CD4-positive, alpha-beta T cell treated with Interleukin-17A for 4 hours (primary cell): ENCODE measurements at places on chromosomes 2 and 18.

DNA sequence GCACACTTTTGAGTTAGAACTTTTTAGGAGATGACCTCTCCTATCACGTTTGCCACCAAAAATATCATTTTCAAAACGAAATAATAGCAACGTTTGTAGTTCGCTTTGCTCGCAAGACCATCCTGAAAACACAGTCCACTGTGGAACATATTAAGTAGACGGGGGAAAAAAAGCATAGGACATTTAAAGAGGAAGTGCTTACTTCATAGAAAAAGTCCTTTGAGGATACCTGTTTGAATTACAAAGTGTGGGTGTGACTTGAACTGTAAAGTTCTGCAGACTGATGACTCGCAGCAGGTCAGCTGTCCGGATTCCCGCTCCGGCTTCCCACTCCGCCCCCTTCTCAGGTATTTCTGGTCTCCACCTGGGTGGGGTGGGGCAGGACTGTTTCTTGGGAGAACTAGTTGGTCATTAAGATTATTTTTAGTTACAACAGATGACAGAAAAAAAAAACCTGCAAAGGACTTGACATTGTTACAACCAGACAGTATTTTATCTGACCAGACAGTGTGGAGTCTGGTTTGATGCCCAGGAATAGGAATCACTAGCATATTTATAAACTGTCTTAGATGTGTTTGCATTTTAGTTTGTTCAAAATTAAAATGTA is 13.3 kb downstream of the CNOT11 start:
- DNase-seq: no peak

- no peak for DNase-seq
These were observed 30.3 kb downstream of the ASAP2 start for GRCh38 chr2:9236867-9237266.

- DNase-seq: no peak
These were observed 30.9 kb downstream of the RTP5 start for GRCh38 chr2:241900251-241901017.

DNA sequence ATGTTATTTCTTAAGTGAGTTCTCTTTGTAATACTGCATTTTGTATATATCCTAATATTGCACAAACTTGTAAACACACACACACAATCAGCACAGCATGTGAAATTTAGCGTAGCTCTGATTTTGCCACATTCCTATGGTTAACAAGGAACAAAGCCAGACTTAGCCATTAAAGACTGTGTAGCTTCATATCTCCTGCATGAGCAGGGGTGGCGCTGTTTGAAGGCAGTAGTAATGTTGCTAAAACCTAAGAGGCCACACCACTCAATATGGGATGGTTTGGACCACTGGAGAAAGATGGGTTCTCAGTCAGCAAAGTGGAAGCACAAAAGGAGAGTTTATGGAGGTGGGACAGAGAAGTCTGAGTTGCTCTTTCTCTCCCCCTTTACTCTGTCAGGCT is 61.1 kb upstream of the RND3 start:
- no peak for DNase-seq

GRCh38 chr2:240240017-240240734 is 99.7 kb upstream of the OTOS start:
- no peak for DNase-seq

DNA sequence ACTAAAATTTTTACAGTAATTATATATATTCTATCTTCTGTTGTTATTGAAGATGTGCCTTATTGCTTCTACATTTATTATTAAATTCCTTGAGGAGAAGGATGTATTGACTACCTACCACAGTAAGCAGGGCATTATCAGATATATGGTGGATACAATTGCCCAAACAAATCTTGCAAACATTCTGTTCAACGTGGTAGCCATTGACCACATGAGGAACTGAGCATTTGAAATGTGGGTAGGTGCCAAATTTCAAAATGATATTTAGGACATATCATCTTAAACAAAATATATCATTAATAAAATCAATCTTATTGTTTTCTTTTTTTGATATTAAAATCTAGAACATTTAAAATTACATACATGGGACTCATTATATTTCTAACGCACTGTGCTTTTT is 11.1 kb downstream of the SCN3A start:
- DNase-seq: no peak

DNA sequence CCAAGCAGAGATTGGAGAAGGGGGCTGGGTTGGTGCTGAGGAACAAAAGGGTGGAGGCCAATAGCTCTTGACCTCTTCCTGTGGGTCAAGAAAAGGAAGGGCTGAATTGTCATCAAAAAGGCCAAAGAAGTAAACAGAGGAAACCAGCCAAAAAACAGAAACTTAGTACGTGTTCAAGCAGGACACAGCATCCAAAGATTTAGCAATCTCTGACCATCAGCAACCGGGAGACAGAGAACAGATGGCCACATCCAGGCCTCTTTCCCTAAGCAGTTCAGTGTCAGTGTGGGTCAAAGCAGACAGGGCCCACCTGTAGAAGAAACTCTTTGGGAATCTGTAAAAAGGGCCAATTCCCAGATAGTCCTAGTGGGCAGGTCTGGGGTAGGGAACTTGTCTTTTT is 2.9 kb downstream of the DNPEP start:
- no peak for DNase-seq

GRCh38 chr2:217404236-217404760 is 544.4 kb upstream of the TNP1 start:
- DNase-seq: no peak

DNA sequence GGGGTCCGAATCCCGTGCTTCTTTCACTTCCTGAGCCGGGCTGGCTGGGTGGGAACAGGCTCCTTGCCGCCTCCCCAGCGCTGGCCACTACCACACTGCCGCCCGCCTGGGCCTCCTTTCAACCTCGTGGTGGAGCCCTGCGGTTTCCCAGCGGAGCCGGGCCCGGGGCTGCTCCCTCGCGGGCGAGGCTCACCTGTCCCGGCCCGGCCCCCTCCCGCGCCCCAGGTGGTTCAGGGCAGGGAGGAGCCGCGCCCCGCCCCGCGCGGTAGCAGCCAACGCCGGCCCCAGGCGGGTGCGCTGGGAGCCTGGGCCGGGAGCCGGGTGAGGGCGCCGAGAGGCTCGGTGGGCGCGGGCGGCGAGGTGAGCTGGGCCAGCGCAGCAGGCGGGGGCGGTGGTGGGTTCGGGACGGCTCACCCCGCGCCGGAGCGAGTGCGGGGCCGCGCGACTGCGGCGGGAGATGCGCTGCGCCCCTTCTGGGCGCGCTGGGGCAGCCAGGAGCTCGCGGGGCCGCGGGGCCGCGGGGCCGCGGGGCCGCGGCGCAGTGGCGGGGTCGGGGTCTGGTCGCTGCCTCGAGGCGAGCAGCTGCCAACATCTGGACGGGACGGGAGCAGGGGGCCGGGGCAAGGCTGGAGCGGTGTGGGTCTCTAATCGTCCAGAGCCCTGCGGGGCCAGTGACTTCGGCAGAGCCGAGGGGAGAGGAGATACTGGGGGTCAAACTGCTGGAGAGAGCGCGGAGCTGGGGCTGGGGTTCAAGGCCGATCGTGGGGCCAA is at the start of gene LYPD6B:
Gene LYPD6B, plus strand, starts transcription at position 258 of the 771 bp plus-strand sequence. CDS start 92,250 bp downstream, outside the sequence.
- no peak for DNase-seq

DNA sequence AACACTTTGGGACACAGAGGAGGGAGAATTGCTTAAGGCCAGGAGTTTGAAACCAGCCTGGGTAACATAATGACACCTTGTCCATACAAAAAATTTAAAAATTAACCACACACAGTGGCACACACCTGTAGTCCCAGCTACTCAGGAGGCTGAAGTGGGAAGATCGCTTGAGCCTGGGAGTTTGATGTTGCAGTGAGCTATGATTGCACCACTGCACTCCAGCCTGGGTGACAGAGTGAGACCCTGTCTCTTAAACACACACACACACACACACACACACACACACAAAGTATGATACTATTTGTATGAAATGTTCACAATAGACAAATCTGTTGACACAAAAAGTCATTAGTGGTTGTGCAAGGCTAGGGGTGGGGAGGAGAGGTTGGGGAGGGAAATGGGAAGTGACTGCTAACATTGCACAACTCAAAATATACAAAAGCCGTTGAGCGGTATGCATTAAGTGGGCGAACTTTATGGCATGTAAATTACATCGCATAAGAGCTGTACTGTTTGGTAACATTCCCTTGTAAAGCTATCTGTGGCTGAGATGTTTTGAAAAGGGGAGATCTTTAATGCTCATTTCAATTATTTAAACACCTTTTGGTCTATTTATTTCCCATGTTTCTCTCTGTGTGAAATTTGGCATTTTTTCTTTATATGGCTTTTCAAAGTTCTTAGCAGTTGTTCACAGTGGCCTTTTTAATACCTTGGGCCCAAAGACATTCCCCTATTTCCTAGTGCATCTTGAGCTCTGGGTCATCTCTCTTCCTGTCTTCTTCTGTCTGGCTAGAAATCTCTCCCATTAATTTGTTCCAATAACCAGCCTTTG is 58.9 kb upstream of the ZNF516 start:
- no peak for DNase-seq

DNA sequence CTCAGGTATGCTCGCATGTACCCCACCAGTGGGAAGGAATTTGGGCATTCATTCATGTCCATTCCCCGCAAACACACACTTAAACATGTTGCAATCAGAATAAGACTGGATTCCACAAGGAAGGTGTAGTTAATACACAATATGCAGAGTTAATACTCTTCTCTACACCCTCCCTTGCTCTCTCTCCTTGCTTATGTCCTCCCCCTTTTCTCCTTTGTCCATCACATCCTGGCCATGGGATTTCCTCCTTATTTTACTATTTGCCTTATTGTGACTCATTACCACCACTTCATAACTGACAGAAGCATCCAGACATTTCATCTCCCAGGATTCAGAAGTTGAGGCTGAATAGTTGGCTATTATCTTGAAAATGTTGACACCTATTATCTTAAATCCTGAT is 473.8 kb upstream of the SPHKAP start:
- DNase-seq: no peak

- DNase-seq: no peak
These were observed 196.3 kb downstream of the CTIF start for GRCh38 chr18:48735080-48735676.

GRCh38 chr18:27278131-27278530 is 93.0 kb upstream of the CHST9 start:
- DNase-seq: no peak

GRCh38 chr18:63079114-63079513 is 240.5 kb downstream of the BCL2 start:
- DNase-seq: no peak

DNA sequence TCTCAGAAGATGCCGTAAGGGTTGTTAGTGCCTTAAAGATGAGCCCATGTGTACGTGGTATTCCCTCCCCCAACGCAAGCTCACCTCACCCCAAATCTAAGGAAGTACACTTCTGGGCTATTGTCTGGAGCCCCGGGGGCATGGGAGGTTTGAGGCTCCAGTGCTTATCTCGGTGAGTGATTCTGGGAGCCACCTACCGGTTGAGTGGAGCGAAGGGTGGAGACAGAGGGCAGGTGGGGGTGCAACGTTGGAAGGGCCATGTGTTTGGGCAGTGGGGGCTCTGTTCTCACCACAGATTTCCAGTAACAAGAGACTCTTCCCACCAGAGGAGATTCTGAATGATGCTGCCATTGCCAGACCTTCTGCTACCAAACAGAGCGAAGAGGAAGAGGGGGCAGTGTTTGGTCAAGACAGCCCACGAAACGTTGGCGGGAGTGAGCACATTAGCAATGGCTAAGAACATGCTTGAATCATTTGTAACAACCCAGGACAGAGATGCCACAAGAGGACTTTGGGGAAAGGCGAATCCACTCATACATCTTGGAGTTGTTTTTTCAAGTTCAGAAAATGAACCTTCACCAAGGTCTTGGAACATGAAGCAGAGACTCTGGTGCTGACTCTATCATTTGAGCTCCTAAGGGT is 38.7 kb downstream of the TWIST2 start:
- no peak for DNase-seq

- DNase-seq: no peak
These were observed 107.0 kb downstream of the BCL2L11 start for GRCh38 chr2:111227716-111228141.

DNA sequence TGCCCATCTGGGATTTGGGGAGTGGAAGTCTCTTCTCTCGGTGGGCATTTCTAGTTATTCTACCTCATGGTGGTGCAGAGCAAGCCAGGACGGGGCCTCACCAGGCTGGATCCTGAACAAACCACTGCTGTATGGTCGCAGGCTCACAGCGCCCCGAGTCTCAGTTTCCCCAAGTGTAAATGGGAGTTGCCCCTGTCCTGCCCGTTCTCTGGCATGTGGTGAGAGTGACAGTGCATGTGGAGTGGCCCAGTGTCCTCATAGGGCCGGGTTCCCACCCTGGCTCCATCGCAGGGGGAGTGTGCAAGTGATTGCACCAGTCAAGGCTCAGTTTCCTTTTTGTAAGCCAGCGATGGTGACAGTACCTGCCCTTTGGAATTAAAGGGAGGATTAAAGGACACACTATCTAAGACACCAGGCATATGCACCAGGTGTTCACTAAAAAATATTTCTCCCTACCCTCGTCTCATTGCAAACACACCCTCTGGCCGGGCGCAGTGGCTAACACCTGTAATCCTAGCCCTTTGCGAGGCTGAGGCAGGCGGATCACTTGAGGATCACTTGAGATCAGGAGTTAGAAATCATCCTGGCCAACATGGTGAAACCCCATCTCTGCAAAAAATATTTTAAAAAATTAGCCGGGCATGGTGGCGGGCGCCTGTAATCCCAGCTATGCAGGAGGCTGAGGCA is 173.3 kb upstream of the MYCN start:
- no peak for DNase-seq

DNA sequence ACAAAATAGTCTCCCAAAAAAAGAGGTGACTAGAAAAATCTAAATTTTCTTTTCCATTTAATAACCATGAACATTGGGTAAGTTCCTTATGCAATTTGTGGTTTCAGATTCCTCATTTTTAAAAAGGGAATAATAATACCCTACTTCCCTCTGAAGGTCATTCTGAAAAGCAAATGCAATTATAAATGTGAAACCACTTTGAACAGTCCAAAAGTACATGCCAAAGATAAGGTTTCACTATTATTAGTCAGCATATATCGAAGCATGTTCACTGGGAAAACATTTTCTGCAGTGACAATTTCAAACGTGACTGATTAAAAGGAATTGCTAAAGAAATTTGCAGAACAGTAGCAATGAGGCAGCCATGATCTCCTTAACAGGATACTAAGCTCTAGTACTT is 100.1 kb upstream of the RNF152 start:
- DNase-seq: no peak

DNA sequence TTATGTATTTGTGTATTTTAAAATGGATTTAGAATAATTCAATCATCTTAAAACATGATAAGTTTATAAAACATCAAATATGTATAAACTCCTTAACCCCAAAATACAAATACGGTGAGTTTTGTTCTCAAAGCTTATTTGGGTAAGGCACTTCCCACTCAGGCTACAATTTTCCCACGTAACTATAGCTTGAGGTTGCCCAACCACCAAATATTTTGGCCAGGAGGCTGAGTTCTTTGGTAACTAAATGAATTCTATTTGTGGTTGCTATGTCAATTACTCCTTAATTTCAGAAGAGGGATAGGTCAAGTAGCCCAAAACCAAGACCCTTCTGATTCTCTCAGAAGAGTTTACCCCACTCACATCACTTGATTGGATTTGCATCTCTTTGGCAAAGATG is 70.4 kb downstream of the MYL12B start:
- DNase-seq: no peak

DNA sequence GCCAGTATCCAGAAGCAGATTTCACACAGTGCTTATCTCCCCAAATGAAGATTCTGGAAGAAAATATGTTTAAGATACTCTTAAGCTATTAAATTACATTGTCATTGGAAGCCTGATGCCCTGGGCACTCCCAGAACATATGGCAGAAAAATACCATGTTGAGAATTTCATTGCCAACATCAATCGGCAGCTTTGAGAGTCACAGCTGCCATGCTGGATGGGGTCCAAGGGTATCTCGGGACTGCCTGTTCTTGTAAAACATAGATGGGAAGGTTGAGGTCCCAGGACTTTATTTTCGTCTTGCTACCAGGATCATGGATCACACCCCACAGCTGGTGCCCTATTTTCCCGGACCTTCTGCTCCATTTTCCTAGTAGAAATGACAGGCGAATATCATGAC is 632.5 kb downstream of the SUCLG1 start:
- DNase-seq: no peak
